Colonic mucosa (tissue), 4 donors: ENCODE measurements at places on chromosomes 4 and X.

GRCh38 chr4:41307638-41308037 is 50.9 kb downstream of the UCHL1 start:
- no peak for DNase-seq

- DNase-seq = no peak
These were observed 28.4 kb upstream of the NAP1L5 start for GRCh38 chr4:88725986-88726385.

GRCh38 chr4:10687526-10687925 is 3.0 kb upstream of the CLNK start:
- no peak for DNase-seq

- no peak for DNase-seq
These were observed 120.8 kb upstream of the SFRP2 start for GRCh38 chr4:153909672-153910071.

- DNase-seq = peak; percentile 74
These were observed 37.2 kb downstream of the ATP2B3 start for GRCh38 chrX:153554519-153555167.

- no peak for DNase-seq
These were observed 178.1 kb downstream of the SH3KBP1 start for GRCh38 chrX:19709117-19709811.

DNA sequence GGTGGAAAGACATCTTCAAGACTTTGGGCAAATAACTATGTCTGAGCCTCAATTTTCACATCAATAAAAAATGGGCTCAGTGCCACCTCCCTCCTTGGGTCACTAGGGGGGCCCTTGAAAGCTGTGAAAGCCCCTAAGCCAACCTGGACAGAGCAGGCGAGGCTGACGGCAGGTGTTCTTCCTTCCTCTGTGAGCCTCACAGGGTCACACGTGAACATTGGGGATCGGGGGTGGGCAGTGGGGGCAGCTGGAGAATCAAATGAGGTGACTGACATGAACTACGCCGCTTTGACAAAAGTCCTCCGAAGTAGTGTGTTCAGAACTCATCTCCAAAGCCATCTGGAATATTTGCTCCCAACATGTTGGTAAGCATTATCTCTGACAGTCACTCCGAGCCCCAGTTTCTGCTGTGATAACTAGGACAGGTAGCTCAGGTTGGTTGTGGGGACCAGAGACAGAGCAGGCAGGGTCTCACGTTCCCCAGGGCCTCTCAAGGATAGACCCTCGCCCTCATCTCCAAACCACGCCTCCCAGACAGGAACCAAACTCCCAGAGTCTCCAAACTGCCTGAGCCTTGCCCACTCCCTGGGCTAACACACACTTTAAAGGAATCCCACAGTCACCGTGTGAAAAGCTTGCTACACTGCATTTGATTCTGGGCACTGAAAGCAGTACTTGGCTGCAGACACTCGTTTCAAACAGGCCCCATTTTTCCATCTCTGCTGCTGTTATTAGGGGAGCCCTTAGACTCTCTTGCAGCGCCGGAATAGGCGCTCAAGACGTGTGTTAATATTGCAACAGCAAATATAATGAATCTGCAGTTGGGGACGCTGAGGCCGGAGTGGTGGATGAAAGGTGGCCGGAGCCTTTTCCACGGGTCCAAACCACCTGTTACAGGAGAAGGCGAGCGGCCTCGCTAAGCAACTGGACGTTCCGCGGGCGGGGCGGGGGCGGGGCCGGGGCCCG is 717 bp upstream of the WFS1 start:
- no peak for DNase-seq
